Left colon (tissue), 2 donors: ENCODE measurements at places on chromosomes 2 and 18. TPM values are rescaled to one million over a fixed set of nuclear protein-coding genes. Genes with fewer than 3 reads are reported as not detected.

RNF125 gene
- total RNA-seq = 12.0 TPM

TTR gene
- 1.9 TPM for total RNA-seq

GYPC gene
- 7.2 TPM for total RNA-seq

DNA sequence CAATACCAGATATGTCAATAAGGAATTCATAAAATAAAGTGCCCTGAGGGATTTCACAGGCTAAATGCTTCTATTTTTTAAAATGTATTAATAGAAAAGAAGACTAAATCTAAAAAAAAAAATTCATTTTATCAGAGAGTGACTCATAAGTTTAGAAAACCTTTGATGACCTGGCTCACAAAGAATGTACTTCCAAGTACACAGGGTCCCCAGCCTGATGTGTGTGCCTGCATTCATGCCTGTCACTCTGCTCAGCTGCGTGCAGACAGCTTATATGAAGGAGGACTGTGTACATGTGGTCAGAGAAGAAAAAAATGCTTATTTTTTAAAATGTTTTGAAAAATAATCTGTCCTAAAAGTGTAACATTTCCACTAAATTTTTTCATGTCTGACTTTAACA is 3.0 kb upstream of the CPS1 start:
- DNase-seq = no peak

GRCh38 chr2:25939257-25939668 is 43.0 kb downstream of the KIF3C start:
- peak; percentile 40 for DNase-seq

DNA sequence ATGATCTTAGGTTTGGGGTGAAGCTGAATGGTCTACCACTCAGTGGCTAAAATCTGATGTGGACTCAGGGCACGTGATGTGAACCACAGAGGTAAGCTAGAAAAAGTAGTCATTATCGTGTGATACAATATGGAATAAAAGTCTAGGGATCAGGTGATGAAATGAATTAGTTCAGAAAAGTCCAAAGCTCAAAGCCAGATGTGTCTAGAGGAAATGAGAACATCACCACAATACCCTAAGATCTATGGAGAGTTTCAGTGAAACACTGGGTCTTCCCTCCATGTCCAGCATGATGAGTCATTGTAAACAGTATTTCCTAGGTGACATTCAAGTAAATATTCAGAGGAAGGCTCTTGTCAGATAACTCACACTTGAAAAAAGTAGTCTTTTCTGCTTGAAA is 1257.4 kb upstream of the ZEB2 start:
- no peak for DNase-seq
